ENCODE measurements at places on chromosomes 3 and 15.

DNA sequence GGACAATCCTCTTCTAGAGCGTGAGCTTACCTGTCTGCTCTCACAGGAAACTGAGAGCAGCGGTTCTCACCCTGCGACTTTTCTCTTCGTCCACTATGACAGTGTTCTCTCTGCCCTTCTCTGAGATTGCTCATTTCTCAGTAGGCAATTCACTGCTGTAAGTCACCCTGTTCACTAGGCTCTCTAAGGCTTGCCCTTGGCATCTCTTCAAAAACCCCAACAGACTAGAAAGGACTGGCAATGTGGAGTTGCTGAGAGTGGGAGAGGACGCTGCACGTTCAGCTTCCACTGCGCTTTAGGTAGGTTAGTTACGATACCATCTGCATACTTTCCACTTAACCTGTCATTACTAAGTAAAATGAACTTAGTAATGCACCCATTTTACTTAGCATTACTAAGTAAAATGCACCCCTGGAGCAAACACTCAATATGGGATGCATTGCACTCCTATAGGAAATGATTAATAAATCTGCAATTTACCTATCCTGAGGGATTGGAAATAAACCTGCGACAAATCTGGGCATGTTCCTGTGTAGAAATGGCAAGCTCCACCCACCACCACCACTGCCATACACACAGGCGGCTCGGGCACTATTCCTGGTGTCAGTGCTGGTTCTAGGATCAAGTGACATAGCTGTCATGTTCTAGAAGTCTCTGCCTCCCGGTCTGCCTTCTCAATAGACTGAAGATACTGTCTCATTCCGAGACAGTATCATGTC is 21.4 kb downstream of the XPC start:
- DNase-seq, result no peak

GRCh38 chr3:128269006-128269775 is 115.9 kb downstream of the EEFSEC start:
- DNase-seq, result no peak

- DNase-seq, result no peak
These were observed 35.9 kb downstream of the SAXO2 start for GRCh38 chr15:82298520-82298919.

- DNase-seq, result no peak
These were observed 235.9 kb downstream of the GAP43 start for GRCh38 chr3:115859002-115859807.

DNA sequence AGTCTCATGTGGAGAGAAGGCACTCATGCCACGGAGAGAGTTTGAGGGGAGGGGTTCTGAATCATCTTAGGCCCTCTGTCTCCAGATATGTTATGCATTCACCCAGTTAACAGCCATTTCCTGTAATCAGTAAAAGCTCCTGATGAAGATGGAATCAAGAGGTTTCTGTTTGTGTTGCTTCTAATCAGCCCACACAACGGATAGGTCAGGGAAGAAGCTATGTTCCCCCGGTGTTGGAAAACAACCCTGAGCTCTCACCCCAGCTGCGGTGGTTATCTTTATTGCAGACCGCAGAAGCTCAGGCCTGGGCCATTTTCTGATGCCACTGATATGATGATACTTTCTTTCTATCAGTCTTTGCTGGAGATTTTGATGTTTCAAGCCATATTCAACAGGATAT is 338.5 kb upstream of the ONECUT1 start:
- DNase-seq, result no peak

DNA sequence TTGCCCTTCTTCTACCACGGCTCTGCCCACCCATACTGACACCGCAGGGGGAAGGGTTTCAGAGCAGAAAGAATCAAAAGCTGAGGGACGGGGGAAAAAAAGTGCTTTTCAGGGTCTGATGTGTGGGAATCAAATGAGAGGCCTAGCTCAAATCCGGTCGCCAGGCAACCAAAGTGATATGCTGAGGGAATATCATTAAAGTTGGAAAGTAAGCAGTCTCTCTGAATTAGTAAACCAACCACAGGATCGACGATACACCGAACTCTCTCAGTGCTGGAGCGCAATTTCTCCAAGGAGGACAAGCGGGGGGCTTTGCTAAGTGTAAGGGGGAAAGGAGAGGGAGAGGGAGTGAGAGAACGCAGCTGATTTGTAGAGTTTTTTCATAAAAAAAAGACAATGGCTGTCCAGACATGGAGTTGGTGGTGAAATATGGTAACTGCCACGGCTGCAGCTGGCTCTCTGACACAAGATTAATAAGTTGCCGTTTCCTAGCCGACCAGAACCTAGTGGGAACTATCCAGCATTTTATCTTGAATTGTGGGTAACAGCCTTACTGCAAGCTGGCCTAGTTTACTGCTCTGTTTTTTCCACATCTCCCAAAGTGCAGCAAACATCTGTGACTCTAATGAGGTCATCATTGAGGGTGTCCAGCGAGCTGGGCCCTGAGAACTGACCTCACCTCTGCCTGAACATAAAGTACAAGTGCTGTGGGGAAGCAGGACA is 530.2 kb downstream of the SOX2 start:
- no peak for DNase-seq

DNA sequence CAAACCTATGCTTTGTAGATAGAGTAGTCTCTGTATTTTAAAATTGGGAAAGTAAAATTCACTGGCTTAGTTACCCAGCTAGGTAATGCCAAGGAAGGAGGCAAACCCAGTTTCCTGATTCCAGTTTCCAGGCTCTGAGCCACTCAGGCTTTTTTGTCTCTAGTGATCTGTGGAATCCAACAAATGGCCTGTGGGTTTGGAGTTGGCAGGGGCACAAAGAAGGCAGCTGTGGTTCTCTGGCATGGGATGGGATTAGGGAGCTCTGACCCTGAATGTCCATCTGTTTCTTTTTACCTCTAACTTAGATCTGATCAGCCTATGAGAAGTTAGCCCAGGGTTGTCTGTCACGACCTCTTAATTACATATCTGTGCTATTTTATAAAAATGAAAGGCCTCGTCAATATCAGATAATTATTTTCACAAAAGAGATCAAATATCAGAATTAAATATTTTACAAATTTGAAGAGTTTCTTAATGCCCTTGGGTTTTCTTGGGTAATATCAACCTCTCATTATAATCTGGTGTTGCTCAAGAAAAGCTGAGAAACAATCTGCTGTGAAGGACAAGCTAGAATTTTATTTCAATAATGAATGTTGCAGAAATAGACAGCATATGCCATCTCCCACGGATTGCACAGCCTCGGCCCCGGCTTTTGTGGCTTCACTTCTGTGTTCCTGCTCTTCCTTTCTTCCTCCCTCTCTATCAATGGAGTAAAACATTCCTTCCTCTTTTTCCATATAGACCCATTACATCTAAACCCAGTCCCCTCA is 63.7 kb upstream of the DAZL start:
- no peak for DNase-seq

DNA sequence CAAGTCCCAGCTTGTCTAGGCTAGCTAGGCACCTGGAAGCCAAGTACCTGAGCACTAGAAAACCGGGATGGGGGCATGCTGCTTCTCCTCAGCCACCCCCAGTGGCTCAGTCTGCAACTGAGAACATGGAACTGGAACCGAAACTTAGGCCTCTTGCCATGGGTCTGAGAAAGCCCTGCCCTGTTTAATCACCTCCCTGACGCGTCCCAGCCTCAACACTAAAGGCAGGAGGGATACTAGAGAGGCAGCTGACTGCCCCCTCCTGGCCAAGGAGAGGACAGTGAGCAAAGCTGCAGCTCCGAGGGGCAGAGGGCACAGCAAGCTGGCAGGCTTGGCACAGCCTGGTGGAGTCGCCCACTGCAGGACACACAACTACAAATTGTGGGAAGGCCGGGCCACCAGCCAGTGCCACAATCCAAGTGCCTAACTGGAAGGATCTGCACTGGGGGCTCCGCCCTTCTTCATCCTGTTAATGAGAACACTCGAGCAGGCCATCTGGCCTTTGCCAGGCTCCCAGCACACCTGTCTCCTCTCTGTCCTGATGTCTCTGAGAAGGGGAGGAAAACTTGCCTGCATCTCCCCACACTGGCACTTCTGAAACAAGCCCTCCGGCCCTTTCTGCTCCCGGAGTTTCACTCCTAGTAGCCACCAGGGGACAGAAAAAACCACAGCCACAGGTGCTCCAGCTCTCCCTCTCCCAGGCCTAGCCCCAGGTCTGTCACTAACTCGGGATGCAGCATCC is 53.7 kb downstream of the BDH1 start:
- peak; percentile 68 for DNase-seq

DNA sequence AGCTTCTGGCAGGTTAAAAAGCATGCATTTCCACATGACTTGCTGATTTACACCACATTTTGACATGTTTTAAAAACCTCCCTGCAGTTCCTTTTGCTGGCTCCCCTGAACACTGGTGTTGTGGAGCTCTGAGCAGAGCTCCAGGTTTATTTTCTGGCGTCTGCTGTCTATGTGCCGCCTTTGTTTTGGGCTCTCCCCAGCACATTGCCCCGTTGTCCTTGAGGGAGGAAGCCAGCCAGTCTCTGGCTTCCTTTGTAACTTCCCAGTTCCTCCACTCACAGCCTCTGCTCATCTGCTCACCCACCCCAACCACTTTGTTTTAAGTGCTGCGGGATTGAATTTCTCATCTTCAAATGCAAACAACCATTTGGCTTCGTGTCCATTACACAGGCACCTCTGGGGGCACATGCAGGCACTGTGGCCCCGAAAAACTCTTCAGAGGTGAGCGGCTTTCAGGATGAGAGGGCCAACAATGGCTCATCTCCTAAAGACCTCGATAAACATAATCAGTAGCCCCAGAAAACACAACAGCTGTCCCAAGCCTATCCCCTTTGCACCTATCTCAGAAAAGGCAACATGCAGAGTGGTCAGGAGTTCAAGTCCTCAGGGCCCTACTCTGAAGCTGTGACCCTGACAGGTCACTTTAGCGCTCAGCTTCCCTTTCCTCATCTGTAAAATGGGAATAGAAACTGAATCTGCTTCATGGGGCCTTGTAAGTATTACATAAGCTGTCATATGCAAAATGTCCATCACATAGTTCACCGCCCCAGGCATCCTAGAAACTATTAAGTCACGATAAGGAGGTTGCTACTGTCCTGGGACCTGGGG is 1.3 kb upstream of the MEF2A start:
- DNase-seq, result peak; percentile 54

DNA sequence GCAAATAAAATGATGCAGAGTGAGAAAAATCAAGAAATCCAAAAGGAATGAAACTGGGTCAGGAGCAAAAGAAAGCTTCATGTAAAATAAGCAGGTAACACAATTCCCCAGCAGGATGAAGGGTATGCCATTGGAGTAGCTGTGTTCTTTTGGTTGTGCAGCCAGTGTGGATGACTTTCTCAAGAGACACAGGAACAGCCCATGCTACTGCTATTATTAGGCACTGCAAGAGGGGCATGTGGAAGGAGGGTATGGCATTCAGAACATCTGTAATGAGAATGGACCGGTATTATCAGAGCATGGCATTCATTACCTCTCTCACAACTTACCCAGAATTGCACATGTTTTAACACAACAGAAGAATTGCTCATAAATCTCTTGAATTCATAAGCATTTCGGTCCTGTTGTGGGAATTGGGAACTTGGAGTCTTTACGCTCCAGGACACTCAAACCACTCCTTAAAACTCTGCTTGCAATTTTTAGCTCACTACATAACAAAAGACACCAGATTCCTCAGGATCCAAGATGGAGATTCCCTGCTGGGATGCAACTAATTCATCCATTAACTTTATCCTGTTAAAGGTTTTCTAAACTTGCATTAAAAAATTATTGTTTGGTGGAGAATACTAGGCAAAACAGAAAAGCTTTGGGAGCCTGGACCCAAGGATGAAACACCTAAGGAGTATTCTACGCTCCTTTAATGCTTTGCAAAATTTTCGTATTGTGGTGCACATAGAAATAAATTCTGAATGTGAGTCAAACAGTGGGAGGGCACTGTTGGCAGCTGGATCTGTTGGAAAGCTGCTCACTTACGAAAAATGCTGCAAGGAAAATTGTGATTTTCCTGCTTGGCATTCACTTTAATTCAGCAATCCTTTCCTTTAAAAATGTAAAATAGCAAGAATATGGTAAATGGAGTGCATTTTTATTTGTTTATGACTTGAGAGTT is 34.6 kb upstream of the CDIN1 start:
- DNase-seq, result no peak

DNA sequence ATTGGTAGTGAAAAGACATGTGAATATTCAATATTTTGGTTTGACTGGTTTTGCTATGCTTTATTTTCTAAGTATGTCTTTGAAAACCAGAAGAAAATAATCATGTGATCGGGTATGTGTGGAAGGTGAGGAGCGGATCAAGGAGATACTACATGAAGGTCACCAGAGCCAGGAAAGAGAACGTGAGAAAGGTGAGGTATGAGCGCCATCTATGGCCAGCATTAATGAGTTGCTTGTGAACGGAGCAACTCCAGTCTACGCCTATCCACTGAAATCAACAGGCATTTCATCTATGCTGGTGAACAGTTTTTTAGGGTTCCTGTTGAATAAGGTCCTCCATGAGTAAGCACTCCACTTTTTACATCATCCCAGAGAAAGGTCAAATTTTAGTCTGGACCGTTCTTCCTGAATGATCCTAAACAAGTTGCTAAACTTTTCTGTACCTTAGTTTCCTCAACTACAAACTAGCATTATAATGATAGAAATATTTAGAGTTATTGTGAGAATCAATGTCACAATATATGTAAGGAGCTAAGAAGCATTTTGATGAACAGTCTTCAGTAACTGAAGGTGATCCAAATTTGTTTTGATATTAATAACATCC is 1435.2 kb upstream of the CADM2 start:
- DNase-seq, result peak; percentile 68

- DNase-seq, result no peak
These were observed 4.6 kb downstream of the TLE3 start for GRCh38 chr15:70093070-70093469.

- DNase-seq, result no peak
These were observed 144.2 kb upstream of the ABHD17C start for GRCh38 chr15:80550908-80551260.

DNA sequence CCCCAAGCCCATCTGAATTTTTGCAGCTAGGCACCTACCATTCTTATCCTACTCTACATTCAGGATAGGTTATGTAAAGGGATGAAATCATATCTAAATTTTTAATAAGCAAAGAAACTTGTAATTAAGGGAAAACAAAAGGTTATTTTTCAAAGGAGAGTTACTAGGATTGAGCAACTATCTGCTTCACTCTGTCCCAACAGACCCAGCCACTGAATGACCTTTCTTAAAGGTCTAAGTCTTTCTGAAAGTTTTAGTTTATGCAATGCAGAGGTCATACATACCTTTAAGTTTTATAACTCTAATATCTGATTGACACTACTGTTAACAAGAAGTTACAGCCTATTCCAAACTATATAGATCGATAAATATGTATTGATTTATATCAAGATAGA is 209.2 kb upstream of the CTNNB1 start:
- DNase-seq, result no peak

GRCh38 chr15:64776402-64776786 is 1.0 kb upstream of the RBPMS2 start:
- DNase-seq, result no peak

All from DMS53 (cell line).